ENCODE measurements at places on chromosomes 6 and 20.

- DNase-seq: no peak
Measured at GRCh38 chr6:73088138-73088813, 137.0 kb downstream of the KHDC1L start.

DNA sequence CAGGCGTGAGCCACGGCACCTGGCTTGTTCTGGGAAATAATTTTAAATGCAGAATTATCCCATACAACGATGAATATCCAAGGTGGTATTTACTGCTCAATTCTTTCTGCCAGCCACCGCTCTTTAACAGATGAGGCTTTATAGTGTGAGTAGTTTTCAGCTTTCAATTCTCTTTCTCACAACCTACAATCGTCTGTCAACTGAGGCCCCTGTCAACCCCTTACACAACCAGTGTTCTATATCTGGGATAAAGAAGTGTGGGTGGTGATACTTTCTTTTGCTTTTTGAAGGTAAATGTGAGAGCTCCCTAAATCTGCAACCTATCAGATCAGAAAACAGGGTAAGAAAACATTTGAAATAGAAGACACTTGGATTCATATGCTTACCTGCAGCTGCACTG, 22.5 kb downstream of the STAU1 start:
- no peak for DNase-seq

DNA sequence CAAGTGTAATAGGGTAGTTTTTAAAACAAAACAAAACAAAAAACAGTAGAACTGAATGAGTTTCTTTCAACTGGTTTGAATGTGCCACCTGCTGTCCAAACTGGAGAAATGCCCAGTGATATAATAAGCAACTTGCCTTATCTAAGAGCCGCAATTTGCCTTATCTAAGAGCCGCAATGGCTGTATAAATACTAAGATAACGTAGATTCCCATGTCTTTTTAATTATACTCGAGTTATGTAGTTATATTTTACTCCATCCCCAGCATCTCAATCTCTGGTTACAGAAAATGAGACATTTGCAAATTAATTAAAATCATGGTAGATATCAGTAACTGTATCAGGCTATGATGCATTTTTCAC, 67.2 kb downstream of the RPP40 start:
- DNase-seq: peak; percentile 57

- DNase-seq: no peak
Measured at GRCh38 chr20:56171087-56172012, 77.2 kb upstream of the MC3R start.

GRCh38 chr6:75353644-75354043, 69.1 kb upstream of the TMEM30A start:
- DNase-seq: no peak

GRCh38 chr6:144158133-144158532, 7.8 kb downstream of the STX11 start:
- peak; percentile 66 for DNase-seq

GRCh38 chr6:126667071-126667470, 327.2 kb downstream of the CENPW start:
- no peak for DNase-seq

DNA sequence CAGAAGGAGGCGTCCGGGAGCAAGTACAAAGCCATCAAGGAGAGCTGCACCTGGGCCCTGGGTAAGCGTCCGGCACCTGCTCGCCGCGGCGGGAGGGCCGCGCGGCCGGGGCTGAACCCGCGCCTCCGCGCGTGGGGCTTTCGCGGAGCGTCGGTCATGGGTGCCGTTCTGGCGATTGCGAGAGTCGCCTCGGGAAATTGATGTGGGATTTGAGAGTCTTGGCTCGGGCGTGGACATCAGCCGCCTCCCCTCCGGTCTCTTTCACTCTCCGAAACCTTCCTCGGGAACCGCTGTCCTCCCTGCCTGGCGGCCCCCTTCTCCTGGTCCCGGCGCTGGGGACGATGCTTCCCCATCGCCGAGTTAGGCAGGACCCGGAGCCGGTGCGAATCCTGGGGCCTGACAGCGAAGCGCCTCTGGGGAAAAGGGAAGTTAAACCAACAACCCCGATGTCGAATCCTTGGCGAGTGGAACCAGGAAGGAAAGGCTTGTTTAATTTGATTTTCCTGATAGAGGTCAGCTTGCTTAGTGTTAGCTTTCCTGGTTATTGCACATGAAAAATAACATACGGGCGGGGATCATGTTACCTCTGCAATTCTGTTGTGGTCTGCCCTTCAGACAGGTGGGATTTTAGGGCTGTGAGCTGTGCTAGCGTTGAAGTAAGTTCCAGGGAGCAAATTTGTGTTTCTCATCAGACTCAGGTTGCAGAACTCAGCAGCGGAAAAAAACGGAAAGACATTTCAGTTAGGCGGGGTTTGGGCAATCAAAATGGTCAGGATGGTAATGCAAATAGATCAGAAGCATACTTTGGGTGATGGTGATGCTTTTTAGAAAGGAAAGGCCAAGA, 594 bp downstream of the ARFGEF3 start:
- DNase-seq: peak; percentile 34

DNA sequence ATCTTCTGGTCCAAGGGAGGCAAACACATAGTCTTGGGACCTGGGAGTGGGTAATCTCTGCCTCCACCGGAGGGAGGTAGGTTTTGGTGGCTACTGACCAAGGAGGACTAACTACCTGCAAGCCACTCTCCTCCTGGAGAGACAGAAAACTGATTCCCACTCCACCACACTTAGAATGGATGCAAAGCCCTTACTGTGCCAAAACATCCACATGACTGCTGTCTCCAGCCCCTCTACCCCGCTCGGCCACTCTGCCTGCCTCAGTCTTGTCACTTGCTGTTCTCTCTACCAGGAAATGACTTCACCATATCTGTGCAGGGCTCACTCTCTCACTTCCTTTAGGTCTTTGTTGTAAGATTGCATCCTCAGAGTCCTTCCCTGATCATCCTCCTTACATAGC, 129.5 kb upstream of the ARG1 start:
- DNase-seq: no peak

GRCh38 chr6:10564975-10565673, 44.0 kb downstream of the GCNT2 start:
- DNase-seq: no peak

GRCh38 chr6:107532706-107533105, 42.8 kb downstream of the SOBP start:
- DNase-seq: peak; percentile 88

GRCh38 chr20:43034981-43035724, 154.6 kb downstream of the PTPRT start:
- DNase-seq: no peak

- DNase-seq: peak; percentile 73
Measured at GRCh38 chr6:75283907-75284631, 523 bp downstream of the TMEM30A start.

DNA sequence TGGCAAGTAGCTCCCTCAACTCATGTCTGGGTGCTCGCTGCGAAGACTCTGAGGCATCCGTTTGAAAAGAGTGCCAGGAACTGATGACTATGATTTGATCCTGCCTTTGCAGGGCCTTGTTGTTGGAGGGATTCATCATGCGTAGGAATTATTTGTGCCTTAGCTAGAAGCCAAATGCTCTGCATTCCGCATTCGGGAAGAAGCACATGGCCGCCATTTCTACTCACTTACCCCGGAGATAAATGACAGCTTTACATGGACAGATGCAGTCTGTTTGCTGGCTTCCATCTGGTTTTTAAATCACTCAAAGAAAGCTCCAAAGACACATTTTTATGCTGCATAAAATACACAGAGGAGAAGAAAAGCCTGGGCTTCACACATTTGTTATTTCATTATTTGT, 363.3 kb upstream of the CDH4 start:
- no peak for DNase-seq

GRCh38 chr20:46010491-46011391, 2.0 kb downstream of the MMP9 start:
- no peak for DNase-seq

GRCh38 chr6:52557389-52558265, 19.2 kb downstream of the TRAM2 start:
- peak; percentile 60 for DNase-seq

GRCh38 chr6:156273065-156273711, 504.0 kb upstream of the ARID1B start:
- DNase-seq: no peak

DNA sequence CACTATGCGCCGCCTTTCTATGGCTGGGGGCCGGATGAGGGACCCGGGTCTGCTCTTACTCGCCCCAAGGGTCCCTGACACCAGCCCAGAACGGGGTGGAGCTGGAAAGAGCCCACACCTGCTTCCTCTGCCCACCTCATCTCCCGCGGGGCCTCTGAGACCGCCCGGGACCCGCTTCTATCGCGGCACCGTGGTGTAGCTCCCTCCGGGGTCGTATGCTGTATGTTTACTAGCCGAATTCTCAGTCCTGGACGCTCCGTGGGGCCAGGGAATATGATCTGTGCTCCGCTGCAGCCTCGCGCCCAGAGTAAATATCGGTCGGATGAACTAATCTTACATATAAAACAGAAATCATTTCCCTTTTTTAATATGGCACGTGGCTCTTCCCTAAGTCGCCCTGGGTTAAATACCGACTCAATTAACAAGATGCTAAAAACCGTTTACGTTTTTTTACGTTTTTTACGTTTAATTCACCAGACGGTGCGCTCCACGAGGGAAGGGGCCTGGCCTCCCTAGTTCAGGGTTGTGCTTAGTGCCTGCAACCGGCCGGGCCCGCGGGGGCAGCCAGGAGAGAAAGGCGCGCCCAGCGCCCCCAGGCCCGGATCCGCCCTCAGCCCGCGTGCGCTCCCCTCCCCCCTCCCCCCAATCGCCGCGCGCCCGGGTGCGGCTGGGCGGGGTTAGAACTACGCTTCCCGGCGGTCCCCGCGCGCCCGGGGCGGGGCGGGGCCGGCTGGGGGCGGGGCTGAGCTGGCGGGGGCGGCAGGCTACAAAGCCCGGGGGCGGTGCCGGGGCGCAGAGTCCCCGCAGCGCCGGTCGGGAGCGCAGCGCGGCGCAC, at the start of gene RBM38:
RBM38 (plus strand) TSS at position 793 of the 835 bp plus-strand sequence. CDS start 186 bp downstream, outside the sequence.
- DNase-seq: peak; percentile 76

- no peak for DNase-seq
Measured at GRCh38 chr6:89359561-89359960, 7.0 kb upstream of the UBE2J1 start.

- DNase-seq: peak; percentile 28
Measured at GRCh38 chr20:41524980-41525613, 93.1 kb downstream of the CHD6 start.

DNA sequence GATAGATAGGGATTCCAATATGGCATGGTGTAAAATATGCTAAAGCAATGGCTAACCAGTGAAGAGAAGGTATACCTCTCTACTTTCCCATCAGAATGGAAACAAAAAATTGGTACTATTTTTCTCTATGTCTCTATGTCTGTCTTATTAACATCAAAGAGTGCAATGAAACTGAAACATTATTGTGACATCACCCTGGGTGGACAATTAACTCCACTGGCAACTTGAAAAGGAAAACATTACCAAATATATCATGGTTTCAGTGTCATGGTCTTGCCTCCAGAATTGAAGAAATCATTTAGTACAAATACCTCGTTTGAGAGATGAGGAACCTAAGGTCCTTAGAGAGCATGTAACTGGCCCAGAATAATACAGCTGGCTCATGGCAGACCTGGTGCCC, 1132.5 kb upstream of the MAP3K7 start:
- no peak for DNase-seq

DNA sequence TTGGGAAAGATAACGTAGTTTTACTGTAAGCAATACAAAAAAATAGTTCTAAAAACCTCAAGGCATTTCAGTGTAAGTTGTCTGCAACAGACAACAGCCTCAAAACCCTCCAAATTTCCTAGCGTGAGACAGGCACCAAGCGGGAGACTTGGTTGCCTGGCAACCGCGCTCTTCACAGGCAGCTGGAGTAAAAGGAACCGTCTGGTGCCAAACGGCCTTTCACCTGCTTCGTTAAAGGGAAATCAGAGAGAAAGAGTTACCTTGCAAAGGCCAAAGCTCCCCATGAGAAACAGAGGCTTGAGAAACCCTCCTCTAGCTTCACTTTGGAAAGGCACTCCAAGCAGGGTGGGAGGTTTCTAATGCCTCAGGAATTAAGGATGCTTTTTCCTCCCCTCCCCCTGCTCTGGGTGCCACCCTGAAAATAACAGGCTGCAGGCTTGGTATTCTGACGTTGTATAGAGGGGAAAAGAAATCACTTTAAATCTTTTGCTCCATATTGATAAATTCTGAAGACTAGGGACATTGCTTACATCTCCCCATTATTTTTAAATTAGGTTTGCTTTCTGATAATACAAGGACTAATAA, 129.7 kb upstream of the UFL1 start:
- DNase-seq: peak; percentile 3

- no peak for DNase-seq
Measured at GRCh38 chr20:59688999-59689398, 84.7 kb downstream of the PHACTR3 start.

DNA sequence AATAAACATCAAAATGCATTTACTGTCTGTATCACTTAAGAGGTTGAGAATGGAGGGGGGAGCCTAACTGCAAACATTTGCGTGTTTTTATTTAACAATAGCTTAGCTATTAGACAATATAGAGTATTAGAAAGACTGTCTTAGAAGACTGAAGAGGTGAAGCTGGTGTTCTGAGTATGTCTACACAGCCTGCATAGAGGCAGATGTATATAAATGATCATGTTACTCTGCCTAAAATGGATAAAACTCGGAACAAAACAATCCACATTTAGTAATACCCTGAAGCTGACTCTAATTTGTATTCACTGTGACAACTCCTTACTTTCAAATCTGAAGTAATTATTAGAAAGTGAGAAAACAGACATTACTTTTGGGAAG, 181.9 kb downstream of the GMPR start:
- DNase-seq: no peak

DNA sequence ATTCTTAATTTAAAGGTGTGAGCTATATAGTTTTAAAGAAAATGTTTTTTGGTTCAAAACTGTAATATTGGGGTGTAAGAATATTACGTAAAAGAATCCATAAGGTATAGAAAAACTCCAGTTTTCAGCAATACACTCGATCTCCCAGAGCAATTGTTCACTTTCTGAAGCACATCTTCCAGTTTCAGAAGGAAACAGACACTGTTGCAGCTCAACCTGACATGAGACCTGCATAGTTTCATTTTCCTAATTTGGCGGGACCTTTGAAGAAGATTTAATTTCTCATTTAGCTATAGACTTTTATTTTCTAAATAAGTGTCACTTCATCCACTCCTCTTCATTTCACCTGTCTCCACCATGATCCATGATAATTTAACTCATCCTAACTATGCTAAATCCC, 281.5 kb downstream of the HTR1B start:
- DNase-seq: no peak

DNA sequence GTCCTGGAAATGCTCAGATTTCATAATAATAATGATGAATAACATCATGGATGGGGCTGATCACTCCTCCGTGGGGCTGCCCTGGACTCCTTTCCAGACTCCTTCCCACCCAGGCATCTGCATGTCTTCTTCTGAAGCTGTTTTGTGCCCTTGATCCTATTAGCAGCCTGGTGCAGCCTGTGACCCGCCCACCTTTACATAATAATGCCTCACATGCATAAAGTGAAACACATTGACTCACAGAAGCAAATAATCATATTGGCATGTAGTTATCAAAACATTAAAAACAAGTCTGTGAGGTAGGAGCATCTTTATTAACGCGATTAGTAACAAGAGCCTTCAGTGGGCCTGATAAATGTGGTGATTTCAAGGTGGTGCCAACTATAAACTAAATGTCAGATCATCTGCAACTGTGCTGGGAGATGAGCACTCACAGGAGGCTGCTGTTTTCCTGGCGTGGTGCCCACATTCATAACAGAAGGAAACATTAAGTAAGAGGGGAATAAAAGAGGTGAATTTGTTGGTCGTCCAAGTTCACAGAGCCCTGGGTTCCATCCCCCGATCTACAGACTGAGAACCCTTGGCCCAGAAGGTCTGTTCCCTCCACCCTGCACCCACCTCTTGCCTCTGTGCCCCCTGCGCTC, 344.7 kb downstream of the CDH4 start:
- no peak for DNase-seq
